ENCODE measurements at places on chromosomes 2 and 18. TPM values are rescaled to one million over a fixed set of nuclear protein-coding genes. Genes with fewer than 3 reads are reported as not detected.

- no peak for DNase-seq
Observed at GRCh38 chr2:45112750-45113149, 103.5 kb upstream of the SIX2 start.

DNA sequence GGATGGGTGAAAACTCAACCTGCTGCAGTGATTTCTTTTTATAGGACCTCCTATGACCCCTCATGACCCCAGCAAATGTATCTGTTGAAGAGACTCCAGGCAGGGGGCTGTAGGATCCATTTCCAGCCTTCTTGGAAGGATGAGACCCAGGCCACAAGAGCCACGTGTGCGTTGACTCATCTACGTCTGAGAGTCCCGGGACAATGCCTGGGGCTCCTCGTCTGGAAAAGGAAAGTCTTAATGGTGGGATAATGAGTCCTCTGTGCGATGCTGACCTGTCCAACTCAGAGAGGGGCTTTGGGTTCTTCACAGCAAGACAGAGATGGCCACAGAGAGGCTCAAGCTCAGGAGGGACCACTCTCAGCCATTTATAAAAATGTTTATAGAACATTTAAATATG lies 80.8 kb downstream of the SMIM21 start:
- DNase-seq: no peak

ANKRD30BL gene
- not detected for total RNA-seq

CMPK2 gene
- total RNA-seq: 15.2 TPM

DNA sequence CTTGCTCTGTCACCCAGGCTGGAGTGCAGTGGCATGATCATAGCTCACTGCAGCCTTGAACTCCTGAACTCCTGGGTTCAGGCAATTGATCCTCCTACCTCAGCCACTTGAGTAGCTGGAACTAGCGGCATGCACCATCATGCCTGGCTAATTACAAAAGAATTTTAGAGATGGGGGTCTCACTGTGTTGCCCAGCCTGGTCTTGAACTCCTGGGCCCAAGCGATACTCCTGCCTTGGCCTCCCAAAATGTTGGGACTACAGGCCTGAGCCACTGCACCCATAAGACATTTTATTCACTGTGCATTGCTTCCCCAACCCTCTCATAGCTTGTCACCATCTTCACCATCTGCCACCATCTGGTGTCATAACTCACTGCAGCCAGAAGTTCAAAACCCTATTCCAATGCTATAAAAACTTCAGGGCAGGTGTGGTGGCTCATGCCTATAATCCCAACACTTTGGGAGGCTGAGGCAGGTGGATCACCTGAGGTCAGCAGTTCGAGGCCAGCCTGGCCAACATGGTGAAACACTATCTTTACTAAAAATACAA lies 78.7 kb downstream of the NCAPH start:
- DNase-seq: no peak

- DNase-seq: no peak
Observed at GRCh38 chr18:5980721-5981120, 85.4 kb upstream of the TMEM200C start.

GALR1 gene
- total RNA-seq: not detected

DNA sequence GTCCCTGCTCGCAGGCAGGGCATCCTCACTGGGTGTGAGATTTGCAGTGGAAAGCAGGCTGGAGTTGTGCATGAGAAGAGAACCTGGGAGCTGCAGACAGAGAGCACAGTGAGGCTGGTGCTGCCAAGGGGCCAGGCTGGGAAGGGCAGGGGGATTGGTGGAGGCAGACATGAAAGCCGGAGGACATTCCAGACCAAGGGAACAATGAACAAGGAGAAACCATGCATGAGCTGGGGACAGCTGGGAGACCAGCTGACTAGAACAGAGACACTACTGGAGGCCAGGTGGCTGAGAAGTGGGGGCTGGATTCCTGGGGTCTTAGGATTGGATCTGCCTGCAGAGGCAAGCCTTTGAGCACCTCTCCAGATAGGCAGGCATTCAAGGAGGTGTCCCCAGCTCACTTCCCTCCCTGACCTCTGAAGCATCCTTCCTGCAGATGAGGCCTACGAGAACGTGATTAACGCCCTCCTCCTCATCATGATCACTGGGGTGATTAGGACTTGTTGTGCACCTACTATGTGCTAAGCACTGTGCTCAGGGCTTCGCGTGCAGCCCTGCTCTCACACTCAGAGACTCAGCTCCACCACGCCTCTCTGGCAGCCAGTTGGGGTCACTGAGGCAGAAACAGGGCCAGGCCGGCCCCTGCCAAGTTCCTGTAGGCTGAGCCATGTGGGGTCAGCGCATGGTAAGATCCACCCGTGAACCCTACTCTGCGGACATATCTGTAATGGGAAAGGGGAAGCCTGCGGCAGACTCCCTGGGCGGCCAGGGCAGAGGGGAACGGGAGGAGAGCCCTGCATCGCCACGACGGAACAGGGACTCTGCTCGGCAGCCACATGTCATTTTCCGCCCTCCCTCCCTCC lies 74.8 kb upstream of the SLC66A3 start:
- no peak for DNase-seq

GRCh38 chr2:242035858-242036652 lies 166.5 kb downstream of the RTP5 start:
- no peak for DNase-seq

DNA sequence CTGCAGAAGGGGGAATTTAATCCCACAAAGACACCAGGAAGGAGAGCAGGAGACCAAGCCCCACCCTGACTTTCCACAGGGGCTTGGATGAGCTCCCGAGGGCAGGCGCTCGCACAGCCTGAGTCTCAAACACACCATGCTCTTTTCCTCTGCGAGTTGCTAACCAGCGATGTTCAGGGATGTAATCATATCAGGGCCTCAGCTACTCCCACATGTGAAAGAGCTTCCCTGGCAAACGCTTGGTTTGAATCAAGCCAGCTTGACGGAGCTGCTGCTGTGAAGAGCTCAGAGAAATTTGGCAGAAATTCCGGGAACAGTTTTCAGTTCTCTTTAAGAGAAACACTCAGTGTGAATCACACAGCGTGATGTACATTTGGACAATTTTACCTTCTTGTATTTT lies 385.8 kb downstream of the GALR1 start:
- no peak for DNase-seq

UGT1A7 gene
- total RNA-seq: 0.10 TPM
